NCI-H774 (cell line): ENCODE measurements at places on chromosomes 1 and 21.

DNA sequence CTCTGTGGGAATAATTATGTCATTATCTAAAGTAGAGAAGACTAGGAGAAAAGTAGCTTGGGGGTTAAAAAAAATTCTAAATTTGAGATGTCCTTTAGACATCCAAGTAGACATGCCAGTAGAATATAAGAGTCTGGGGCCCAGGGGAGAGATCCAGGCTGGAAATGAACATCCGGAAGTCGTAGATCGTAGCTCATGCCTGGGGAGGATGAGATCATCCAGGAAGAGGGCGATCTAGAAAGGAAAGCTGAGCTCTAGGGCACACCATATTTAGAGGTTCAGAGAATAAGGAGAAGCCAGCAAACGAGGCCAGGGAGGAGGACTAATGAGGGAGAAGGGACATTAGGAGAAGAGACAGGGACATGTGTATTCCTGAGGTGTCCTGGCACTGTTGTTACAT is 12.2 kb downstream of the NGF start:
- no peak for DNase-seq

DNA sequence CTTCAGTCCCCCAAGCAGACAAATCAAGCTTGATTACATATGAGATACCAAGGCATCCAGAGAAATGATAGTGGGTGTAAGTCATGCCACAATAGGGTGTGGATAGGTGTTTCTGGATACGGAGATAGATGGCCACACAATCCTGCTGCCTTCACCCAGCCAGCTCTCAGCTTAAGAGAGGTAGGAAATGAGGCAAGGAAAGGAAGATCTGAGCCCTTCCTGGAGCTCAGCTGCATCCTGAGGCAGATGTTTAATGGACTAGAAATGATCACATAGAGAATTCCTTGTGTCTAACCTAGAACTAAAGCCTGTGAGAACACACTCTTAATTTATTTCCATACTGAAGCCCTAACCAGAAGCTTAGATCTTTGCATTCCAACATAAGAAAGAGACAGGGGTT is 210.3 kb downstream of the ST6GALNAC3 start:
- DNase-seq, result no peak

- no peak for DNase-seq
These were observed 13.9 kb upstream of the ZBTB17 start for GRCh38 chr1:15989776-15990175.

GRCh38 chr1:203932556-203932955 is 71.2 kb downstream of the SNRPE start:
- no peak for DNase-seq

- no peak for DNase-seq
These were observed 987.3 kb downstream of the ADGRL2 start for GRCh38 chr1:82788038-82788437.

DNA sequence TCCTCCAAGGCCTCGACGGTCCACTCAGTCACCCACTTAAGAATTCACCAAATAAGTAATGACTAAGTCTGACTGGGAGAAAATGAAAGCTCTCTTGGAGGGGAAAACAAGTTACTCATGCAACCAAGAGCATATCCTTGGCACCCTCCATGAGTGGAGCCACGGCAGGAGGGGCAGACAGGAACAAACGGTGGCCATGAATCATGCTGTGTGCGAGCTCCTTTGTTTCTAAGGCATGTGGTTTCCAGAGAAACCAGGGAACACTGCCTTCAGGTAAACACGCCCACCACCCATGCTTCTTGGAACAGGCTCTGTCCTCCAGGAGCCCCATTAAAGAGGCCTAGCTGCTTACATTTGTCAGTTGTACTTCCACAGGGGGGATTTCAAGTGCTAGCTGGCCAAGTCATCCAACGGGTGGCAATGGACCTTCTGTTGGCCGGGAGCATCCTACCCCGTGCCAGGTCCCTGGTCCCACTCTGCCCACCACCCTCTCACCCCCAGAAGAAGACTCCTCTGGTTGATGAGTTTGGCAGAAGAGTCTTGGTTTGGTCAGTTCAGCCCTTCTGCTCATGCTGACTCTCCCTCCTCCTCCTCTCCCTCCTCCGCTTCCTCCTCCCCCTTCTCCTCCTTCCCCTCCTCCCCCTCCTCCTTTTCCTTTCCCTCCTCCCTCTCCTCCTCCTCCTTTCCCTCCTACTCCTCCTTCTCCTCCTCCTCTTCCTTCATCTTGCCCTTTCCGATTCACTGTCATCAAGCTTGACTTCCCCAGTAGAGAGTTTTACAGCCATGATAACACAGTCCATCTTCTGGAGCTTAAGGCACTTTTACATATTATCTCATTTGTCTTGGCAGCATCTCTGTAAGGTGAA is 107.6 kb downstream of the CCDC185 start:
- peak; percentile 53 for DNase-seq

DNA sequence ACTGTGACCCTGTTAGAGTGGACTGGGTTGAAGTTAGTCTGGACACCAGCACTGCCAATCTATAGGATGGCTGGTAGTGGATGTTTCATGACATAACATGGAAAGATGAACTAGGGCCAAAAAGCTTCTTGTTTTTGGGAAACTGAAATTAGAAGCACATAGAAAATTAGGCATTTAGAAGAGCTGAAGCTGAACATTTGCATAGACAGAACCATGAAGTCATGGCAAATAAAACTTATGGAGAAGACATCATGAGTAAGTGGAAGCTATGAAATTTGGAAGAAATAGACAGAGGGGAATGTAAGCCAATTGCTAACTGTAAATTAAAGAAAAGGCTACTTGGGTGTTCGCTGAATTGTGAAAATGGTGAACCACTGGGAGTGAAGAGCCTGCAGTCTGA is 2.7 kb upstream of the S100A11 start:
- DNase-seq, result no peak

- DNase-seq, result no peak
These were observed 24.8 kb downstream of the ADGRB2 start for GRCh38 chr1:31739346-31739745.

DNA sequence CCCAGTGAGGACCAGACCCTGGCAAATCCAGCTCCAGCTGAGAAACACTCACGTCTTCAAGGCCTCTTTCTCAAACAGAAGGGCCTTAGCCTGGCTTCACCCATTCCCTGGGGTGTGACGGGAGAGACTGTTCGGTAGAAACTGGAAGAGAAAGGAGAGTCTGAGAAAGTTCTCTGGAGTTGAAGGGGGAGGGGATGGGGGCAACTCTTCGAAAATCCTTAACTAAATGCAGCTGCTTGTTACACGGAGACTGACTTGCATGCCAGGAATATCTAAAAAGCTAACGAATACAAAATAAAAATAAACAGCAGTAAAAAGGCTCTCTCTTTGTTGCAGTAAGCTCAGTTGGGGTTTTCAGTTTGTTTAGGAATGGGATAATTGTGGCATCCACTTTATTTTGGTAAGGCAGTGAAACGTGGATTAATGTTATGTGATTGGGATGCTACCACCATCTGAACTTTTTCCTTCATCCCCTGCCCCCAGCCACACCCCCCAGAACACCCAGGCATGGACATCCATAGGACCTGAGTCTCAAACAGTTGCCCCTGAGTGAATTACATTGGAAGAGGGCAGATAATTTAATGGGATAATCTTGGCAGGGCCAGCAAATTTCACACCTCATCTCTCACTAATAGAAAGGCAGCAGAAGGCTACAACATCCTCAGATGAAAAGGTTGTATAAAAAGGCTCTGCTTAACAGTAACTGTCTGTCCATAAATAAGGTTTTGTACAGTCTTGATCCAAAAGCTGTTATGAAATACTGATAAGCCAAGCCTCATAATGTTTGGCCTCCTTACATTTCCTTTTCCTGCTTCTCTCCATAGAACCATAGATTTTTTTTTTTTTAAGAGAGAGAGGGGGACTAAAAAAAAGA is 5.8 kb downstream of the ROR1 start:
- DNase-seq, result no peak

DNA sequence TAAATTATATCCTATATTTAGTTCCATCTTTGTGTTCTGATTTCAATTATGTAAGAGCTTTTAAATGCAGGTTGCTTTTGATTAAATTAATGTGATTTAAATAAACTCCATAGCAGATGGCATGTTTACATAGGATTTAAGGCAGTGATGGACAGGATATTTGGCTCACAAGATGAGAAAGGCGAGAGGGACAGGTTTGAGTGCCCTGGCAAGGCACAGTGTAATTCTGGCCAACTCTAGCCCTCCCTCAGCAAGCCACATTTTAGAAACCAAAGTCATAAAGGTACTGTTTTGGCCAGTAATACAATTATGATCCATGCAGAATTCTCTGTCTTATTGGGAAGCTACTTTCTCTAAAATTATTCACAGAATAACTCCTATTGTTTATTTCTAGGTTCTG is 50.6 kb upstream of the C1orf146 start:
- DNase-seq, result no peak

GRCh38 chr1:14639291-14640050 is 41.0 kb downstream of the KAZN start:
- DNase-seq, result no peak

GRCh38 chr1:18901952-18902522 is 318 bp downstream of the ALDH4A1 start:
- DNase-seq, result no peak

- DNase-seq, result no peak
These were observed 141.2 kb downstream of the COL24A1 start for GRCh38 chr1:86015375-86015774.

DNA sequence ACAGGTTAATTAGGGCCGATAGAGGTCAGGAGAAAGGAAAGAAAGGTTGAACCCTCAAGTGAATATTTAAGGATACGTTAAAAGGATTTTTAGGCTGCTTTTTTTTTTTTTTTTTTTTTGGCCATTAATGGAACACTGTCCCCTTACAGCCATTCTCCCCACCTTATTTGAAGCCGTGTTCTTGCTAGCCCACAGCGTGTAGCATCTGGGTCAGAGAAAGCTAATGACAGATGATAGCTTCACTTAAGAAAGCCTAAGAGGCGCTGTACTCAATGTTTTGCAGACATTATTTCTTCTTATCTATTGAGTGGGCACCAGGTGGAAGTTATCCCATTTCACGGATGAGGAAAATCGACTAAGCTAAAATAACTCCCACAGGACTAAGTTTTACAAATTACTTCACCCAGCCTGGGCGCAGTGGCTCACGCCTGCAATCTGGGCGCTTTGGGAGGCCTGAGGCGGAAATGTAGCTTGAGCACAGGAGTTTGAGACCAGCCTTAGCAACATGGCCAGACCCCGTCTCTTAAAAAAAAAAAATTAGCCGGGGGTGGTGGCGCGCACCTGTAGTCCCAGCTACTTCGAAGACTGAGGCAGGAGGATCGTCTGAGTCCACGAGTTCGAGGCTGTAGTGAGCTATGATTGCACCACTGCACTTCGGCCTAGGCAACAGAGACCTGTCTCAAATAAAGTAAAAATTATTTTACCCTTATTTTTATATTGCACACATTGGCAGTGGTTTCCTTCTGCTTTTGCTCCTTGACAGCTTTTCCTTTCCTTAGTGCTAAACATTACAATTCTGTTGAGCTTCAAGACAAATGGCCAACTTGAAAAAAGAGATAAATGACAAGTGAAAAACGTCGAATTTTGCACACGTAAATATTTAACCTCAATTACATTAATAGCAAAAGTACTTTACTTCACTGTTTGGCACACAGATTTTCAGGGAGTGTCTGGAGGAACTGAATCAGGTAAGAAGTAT is 1.1 kb upstream of the PHTF1 start:
- DNase-seq, result no peak

DNA sequence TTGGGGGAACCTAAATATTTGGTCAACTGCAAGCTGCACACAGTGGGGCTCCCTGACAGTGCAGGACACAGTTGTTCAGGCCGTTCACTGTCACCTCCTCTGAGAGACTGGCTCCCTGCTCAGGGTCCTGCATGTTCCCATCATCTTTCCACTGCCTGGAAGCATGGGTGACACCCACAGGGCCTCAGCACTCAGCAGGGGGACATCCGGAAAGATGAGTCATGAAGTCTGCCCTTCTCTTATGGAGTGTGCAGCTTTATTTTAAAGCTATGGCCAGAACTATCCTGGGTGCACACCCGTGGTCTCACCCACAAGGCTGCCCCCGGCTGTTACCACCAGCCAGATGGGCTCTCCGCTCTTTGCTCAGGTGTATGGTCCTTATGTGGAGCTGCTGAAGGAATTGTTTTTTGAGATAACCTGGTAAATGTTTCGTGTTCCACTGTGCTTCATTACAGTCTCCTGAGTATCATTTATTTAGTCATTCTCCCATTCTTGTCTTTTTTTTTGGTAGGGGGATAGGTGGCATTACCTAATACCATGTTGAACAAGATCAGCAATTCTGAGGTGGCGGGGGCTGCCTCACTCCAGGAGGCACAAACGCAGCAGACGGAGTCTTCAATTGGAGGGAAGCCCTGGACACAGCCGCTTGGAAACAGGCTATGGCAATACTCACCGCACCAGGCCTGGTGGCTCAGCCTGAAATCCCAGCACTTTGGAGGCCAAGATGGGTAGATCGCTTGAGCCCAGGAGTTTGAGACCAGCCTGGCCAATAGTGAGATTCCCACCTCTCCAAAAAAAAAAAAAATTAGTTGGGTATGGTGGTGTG is 14.3 kb downstream of the TRIM11 start:
- no peak for DNase-seq

DNA sequence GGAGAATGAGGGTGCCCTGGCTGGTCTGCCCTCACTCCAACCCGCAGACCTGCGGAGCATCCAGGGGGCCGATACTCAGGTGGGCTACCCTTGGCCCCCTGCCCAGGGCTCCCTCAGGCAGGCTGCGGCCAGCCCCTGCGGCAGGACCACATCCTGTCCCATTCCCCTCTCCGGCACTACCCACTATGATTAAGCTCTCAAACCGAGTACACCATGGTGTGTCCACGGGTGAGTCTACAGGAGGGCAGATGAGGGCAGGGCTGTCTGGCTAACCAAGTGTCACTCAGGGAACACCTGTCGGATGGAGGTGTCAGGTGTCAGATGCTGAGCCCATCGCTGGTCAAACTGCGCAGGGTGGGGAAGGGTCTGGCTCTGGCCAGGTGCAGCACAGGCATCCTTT is 47.2 kb downstream of the SLC66A1 start:
- DNase-seq, result no peak

DNA sequence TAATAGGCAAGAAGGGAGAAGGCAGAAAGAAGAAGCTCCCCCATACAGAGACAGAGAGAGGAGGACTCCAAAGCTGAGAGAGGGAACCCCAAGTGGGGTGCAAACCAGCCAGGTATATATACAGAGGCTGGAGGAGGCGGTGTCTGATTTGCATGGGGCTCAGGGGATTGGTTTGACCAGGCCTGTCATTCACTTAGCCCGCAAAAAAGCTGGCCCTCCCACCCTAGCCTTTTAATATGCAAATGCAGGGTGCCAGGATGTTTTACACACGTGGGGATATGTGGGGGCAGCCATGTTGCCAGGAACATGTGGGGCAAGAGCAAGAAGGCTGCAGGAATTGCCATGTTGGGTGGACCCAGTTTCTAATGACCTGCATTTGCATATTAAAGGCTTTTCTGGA is 37.0 kb upstream of the TENT5B start:
- DNase-seq, result no peak

GRCh38 chr1:154551474-154551873 is 7.0 kb downstream of the UBE2Q1 start:
- DNase-seq, result no peak

- no peak for DNase-seq
These were observed 27.7 kb downstream of the PTPRF start for GRCh38 chr1:43558346-43558841.

- no peak for DNase-seq
These were observed 90.0 kb downstream of the FNBP1L start for GRCh38 chr1:93537924-93538323.
